Kasumi-1 (cell line): ENCODE measurements at places on chromosomes 16 and 17.
A peak's percentile ranks its signal among the peaks of the same experiment; 100 is the strongest.

- no peak for DNase-seq
These were observed 90.6 kb upstream of the CIBAR2 start for GRCh38 chr16:85202631-85203461.

- DNase-seq = no peak
These were observed 9.2 kb downstream of the ZDHHC7 start for GRCh38 chr16:85002099-85002541.

- DNase-seq = no peak
These were observed 22.7 kb downstream of the RNF43 start for GRCh38 chr17:58394534-58395223.

DNA sequence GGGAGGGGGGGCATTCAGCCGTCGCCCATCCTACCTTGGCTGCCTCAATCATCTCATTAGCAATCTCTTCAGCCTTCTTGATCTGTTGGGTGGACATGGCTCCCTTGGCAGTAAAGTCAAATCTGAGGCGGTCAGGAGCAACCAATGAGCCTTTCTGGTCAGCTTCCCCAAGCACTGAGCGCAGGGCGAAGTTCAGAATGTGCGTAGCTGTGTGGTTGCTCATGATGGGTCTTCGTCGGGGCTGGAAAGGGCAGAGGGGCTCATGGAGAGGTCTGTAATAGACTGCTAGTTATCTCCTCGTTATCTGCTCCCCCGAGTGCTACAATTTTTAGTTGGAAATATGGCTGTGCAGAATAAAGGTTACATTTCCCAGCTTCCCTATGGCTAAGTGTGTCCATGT, 7.2 kb upstream of the EXOSC6 start:
- no peak for DNase-seq

DNA sequence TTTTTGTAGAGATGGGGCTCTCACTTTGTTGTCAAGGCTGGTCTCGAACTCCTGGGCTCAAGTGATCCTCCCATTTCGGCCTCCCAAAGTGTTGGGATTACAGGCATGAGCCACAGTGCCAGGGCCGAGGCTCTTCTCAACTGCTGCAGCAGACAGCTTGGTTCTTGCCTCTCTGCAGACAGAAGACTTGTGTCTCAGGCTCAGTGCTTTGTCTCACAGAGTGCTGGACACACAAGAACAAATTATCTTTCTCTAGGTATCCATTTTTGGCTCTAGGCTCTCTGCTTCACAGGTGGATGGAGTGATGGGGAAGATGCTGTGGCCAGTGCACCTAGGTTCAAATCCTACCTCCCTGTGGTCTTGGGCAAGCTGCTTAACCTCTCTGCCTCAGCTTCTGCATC, 80.8 kb upstream of the RNU2-1 start:
- no peak for DNase-seq

DNA sequence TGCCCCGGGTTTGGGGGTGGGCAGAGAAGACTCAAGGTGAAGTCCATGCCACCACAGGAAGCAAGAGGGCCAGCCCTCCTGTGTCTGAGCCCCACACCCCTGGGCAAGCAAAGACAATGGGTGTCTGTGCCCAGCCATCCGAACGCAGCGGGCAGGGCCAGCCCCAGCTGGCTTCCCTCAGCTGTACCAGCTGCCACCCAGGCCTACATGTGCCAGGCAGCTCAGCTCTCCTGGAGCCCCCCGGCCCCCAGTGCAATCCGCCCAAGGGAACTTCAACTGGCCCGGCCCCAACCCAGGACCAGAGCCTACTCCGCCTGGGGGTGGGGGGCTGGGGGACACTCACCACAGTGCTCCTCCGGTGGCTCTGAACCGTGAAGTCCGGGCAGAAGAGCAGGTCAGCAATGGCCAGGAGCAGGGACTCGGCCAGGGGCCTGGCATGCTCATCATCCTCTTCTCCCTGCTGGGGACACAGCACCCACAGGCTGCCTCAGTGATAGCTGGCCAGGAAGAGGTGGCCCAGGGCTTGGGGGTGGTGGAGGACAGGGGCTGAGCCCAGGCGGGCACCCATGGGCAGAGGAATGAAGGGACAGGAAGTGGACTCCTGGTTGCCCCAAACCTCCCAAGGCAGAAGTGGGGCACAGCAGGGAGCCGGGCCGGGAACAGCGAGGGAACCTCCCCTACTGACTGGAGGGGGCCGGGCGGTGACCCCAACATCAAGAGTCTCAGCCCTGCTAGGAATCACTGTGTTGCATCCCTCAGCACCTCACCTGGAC, 9.8 kb downstream of the HID1 start:
- DNase-seq = no peak

- no peak for DNase-seq
These were observed 12.3 kb upstream of the CDH1 start for GRCh38 chr16:68724797-68725196.

DNA sequence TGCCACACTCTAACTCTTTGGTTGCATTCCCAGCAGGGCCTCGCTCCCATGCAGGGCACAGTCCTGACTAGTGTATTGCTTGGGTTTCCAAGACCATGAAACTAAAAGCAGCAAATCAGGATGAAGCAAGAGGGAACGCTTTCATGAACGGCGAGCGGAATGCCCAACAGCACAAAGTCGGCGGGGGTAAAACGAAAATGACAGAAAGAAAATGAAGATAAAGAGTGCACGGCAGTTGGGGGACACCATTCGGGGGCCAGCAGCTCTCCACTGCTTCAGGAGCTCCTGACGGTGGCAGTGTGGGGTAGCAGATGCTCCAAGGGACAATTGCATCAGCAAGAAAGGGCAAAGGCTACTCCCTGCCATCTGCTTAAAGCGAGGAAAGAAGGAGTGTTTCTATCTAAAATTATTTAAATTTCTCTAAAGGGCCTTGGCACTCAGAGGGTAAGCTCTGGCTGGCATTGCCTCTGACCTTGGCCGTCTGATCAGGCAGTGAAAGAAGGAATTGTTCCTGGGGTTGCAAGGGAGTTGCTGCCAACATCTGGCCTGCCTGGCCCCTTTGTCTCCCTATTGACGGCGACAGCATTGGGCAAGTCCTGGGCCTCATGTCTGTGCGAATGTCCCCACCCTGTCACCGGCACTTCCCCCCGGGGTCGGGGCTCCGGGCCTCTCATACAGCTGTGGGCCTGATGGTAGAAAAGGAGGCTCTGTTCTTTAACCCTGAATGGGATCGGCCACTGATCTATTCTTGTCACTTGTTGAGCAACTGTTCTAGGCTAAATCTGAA, 138.2 kb downstream of the CMIP start:
- no peak for DNase-seq

GRCh38 chr17:73770115-73770848, 126.0 kb upstream of the SDK2 start:
- DNase-seq = no peak

DNA sequence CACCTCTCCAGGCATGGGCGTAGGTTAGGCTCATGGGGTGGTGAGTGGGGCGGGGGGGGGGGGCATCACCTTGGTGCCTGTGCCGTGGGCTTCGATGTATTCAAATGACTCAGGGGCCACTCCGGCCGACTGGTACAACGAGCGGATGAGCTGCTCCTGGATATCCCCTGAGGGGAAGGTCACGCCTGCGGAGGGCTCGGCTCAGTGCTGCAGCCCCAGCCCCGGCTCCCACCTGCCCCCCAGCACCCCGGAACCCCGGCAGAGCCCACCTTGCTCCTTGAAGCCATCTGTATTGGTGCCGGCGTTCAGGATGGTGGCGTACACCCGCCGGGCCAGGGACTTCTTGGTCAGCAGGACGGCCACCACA, 5.4 kb downstream of the FASN start:
- DNase-seq = no peak

- DNase-seq = peak; percentile 22
These were observed 18.5 kb upstream of the CPD start for GRCh38 chr17:30360086-30360808.

DNA sequence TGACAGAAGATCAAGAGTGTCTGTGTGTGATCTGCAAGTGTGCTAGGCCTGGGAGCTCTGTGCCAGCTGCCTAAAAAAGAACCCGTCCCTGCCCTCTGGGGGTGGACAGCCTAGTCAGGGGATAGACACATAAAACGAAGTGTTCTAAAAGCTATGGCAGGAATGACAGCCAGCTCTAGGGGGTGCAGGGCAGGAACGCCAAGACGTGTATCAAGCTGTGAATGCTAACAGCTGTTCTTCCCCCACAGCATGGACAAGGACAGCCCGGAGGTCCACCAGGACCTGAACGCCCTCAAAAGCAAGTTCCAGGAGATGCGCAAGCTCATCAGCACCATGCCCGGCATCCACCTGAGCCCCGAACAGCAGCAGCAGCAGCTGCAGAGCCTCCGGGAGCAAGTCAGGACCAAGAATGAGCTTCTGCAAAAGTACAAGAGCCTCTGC, 5.1 kb downstream of the RASD1 start:
- no peak for DNase-seq

DNA sequence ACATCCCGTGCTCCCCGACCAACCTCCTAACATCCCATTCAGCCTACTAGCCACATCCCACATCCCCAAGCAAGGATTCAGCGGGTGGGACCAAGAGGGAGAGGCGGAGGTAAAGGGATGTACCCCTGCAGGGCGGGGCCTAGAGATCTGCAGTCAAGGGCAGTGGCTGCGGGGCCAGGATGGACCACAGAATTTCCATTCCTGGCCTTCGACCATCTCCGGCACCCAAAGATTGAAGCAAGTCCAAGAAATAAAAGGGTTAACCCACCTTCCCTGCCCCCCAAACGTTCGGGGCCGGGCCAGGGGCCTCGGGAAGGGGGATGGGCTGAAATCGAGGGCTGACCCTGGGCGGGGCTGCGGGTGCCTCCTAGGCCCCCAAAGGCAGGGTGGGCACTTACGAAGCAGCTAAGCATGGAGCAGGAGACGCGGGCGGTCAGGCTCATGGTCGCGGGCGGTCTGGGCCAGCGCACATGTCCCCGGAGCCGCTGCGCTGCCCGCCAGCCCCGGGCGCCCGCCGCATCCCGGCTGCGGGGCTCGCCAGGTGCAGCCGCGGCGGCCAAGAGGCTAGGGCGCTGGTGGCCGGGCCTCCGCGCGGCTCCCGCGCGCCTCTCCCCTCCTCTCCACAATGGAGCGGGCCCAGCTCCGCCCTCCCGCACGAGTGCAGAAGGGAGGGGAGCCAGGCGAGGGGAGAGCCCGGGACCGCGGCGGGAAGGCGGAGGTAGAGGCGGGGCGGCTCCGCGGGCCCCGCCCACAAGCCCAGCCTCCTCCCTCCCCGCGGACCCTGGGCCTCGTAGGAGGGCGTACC, at the start of gene MTMR4:
TSS of gene MTMR4 (minus strand) at position 674 of the 805 bp plus-strand sequence. CDS start at position 443, 231 bp downstream.
- peak; percentile 60 for DNase-seq

- no peak for DNase-seq
These were observed 17.7 kb downstream of the KRT9 start for GRCh38 chr17:41553987-41554680.

GRCh38 chr17:4490109-4490591, 8.5 kb upstream of the SPNS2 start:
- no peak for DNase-seq

DNA sequence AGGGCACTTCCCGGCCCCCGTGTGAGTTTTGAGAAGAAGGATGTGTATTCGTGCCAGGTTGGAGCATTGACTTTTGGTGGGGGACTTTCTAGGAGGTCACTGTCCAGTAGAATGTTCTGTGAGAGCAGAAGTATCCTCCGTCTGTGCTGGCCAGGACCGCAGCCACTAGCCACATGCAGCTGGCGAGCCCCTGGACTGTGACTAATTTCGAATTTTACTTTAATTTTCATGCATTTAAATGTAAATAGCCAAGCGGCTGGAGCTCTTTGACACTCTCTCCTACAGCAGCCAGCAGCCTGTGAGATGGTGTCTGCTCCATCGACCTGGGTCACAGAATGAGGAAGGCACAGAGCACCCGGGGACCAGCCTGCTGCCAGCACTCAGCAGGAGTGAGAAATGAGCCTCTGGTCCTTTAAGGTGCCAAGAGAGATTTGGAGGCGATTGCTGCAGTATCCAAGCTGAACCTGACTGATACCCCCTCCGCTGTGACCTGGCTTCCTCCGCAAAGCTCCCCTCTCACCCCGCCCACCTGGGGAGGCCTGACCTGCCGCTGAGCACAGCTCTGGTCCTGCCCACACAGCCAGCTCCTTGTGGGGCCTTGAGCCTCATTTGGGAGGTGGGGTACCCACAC, 7.8 kb downstream of the ATP2A3 start:
- no peak for DNase-seq

- DNase-seq = no peak
These were observed 98.1 kb upstream of the AXIN2 start for GRCh38 chr17:65659512-65659911.

GRCh38 chr16:82091241-82091640, 56.2 kb downstream of the HSD17B2 start:
- DNase-seq = no peak

DNA sequence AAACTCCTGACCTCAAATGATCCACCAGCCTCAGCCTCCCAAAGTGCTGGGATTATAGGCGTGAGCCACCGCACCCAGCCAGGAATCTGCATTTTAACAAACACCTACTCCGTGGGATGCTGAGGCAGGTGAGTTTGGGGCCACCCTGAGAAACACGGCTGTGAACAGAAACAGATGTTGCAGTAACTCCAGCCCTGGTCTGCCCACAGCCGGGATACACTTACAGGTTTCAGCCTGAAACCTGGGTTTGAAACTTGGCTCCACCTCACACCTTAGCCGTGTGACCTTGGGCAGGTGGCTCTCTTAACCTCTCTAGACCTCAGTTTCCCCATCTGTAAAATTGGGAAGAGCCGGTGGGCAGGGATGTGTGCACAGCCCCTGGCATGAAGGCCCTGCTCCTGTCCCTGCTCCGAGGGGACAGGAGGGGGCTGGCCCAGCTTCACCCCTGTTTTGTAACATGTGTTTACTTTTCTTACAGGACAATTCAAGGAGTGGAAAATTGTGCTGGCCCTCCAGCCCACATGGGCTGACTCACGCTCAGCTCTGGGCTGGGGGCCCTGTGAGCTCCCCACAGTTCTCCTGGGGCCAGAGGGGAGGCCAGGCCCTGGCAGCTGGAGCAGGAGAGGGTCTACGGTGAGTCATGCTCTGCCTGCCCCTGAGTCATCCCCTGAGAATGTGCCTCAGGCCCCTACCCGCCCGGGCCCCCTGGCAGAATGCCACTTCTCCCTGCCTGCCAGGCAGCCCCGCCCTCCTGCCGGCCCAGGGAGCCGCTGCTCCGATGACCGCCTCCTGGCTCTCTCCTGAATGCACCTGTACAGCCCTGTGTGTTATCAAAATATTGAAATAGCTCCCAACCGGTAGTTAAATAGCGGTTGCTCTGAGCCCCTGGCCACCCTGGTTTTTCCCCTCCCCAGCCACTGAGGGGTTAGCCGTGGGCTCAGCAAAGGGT, 7.7 kb upstream of the PPL start:
- DNase-seq = peak; percentile 22

DNA sequence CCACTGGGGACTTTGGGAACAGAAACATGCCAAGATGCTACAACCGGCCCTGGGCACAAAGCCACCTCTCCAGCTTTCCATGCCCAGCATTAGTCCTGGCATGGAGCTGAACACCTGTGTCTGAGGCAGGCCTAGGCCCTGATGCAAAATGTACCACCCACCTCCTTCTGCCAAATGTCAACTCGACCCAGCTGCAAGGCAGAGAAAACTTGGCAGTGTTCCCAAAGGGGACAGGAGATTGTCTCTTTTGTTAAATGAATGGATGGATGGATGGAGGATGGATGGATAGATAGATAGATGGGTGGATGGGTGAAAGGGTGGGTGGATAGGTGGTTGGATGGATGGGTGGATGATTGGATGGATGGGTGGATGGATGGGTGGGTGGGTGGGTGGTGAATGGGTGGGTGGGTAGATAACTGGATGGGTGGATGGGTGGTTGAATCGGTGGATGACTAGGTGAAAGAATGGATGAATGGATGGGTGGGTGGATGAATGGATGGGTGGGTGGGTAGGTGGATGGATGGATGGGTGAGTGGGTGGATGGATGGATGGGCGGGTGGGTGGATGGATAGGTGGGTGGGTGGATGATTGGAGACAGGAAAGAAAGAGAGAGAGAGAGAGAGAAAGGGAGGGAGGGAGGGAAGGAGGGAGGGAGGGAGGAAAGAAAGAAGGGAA, 73.4 kb upstream of the TNRC6C start:
- DNase-seq = no peak
